ENCODE measurements at places on chromosomes 7 and 10. TPM values are rescaled to one million over a fixed set of nuclear protein-coding genes. Genes with fewer than 3 reads are reported as not detected.

Gene GARIN1A
- total RNA-seq = 0.49 TPM

Gene CTNNA3
- 0.32 TPM for total RNA-seq

GRCh38 chr7:113267885-113268284 lies 149.5 kb upstream of the SMIM30 start:
- DNase-seq = no peak

Gene GOLGA7B
- total RNA-seq = 1.0 TPM

DNA sequence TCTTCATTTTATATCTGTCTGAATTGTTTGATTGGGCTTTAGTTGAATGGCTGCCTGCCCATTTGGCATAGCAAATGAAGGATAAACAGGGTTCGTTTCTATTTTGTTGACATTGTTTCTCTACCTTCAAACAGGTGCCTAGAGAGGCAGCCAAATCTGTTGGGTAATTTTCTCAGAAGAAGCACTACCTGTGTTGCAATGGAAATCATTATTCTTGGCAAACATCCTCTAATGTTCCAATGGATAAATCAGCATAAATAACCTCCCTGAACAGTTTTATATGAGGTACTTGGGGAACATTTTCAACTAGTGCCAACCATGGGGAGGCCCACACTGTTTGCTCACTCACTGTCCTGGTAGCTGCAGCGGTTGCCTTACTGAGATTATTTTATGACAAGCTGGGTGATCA lies 64.4 kb upstream of the PLPP4 start:
- no peak for DNase-seq

Gene CPN1
- total RNA-seq = 0.12 TPM

DNA sequence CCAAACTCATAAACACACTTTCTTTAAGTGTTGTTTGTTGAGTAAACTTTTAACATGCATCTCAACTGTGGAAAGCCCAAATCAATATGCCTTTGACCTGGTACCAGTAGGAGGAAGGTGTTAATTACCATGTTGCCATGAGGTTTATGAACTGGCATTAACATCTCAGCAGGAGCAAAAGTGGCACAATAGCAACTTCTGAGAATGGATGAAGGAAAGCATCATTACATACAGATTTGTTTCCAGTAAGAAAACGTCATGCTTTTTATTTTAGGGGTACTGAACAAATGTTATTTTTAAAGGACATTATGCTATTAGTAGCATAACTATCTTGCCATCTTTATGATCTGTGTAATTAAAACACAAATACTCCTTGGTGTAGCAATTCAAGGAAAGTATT lies 51.1 kb downstream of the ARMC3 start:
- DNase-seq = no peak

- DNase-seq = no peak
Measured at GRCh38 chr7:20365486-20365885, 34.8 kb downstream of the ITGB8 start.

DNA sequence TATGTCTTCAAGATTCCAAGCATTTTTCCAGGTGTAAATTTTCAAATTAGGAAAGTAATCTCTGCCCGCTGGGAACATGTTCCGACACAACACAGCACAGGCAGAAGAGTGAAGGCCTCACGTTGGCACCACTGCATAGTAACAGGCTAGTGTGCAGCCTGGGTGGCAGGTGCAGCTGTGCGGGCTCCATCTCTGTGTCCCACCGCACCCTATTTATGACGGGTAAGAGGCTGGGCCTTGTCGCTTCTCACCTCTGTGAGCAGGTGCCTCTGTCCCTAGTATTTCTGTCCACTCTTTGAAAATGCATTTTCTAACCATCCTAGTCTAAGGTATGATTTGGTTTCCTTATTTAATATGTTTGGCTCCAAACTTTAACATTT lies 24.1 kb downstream of the VIPR2 start:
- no peak for DNase-seq

- no peak for DNase-seq
Measured at GRCh38 chr10:131979821-131980270, 1.9 kb downstream of the BNIP3 start.

DNA sequence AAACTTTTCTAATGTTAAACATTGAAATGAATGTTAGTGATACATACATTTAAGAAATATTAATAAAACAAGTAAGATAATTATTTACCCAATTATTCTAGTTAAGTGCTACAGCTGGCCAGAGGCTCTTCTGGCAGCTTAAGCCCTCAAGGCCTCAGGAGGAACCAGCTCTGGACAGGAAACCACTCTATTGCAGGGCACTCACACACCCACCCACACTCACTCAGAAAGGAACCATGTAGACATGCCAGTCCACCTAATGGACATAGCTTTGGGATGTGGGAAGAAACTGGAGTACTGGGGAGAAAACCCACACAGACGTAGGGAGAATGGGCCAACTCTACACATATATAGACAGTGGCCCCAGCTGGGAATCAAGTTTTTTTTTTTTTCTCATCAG lies 28.2 kb downstream of the UMAD1 start:
- no peak for DNase-seq

GRCh38 chr7:18212758-18213157 lies 185.1 kb upstream of the PRPS1L1 start:
- DNase-seq = no peak

Gene STRIP2
- 10.8 TPM for total RNA-seq

DNA sequence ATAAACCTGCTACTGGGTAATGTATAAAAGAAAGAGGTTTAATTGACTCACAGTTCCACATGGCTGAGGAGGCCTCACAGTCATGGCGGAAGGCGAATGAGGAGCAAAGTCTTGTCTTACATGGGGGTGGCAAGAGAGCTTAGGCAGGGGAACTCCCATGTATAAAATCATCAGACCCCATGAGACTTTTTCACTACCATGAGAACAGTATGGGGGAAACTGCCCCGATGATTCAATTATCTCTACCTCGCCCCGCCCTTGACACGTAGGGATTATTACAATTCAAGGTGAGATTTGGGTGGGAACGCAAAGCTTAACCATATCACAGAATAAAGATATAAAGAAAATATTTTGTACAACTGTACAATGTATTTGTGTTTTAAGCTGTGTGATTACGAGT lies 39.4 kb upstream of the PLCE1 start:
- DNase-seq = no peak

GRCh38 chr10:105387971-105388370 lies 746.9 kb downstream of the SORCS3 start:
- DNase-seq = no peak

DNA sequence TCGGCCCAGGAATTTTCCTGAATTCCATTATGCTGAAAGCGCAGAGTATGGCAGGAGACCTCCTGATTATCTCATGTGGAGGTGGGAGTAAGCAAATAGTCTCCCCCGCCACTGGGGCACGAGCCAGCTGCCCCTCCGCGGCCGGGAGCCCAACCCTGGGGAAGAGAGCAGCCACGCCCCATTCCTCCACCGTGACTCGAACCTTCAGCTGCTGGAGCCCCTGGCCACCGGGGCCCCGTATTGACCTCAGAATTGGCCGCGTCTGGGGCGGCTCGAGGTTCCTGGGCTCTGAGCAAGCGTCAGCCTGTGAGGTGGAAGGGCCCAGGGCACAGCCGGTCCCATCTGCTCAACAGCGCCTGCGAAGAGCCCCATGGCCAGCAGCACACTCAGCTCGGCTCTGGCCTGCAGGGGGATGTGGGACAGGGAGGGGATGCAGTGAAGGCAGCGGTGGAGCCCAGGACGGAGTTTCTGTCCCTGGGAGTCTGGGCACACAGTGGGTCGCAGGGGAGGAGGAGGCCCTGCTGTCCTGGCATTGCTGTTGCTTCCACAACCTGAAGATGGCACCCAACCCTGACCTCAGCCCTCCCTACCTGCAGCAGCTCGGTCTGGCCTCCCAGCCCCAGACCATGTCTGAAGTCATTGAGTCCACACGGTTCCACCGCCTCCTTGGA lies 97.8 kb downstream of the CHST15 start:
- peak; percentile 67 for DNase-seq

GRCh38 chr10:104732222-104732621 lies 91.1 kb downstream of the SORCS3 start:
- DNase-seq = no peak

DNA sequence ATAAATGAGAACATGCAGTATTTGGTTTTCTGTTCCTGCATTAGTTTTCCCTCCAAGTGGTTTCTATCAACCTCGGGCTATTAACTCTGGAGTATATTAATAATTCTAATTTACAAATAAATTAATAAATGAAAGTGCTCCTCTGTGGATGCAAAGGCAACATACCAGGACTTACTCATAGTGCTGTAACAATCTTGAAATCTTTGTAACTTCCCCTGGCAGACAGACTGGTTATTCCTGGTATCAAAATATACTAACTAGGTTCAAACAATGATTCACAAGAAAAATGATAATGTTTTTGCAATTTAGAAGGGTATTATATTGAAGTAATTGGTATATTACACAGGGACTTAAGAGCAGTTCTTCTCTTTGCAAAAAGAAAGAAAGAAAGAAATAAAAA lies 177.2 kb downstream of the FANK1 start:
- DNase-seq = no peak

Gene DGKB
- 0.05 TPM for total RNA-seq

Gene HOXA4
- total RNA-seq = 2.0 TPM

Gene AOAH
- total RNA-seq = 1.1 TPM

DNA sequence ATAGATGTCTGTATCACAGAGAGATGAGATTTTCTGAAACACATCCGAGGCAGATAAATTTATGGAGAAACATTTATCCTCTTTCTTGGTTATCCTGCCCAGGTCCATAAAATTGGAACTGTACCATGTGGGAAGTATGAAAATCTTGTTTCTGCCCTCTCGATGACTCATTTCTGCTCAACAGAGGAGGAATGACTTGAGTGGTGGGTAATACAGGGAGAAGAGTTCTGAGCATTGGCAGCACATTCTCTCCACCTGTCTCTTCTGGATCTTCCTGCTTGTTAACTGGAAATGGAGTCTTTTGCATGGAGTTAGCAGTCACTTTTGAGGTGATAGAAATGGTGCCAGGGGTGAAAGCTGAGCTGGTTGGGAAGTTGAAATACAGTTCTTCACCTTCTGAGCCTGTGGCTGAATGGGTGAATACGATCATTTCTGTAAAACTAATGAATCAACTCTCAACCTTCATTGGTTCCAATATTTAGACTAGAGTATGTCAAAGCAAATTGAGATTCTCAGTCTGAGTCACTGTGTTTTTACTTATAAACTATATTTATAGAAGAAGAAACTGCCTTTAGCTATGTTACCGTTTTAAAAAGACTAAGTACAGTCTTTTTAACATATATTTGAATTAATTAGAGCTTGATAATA lies 945.5 kb downstream of the SORCS3 start:
- no peak for DNase-seq

DNA sequence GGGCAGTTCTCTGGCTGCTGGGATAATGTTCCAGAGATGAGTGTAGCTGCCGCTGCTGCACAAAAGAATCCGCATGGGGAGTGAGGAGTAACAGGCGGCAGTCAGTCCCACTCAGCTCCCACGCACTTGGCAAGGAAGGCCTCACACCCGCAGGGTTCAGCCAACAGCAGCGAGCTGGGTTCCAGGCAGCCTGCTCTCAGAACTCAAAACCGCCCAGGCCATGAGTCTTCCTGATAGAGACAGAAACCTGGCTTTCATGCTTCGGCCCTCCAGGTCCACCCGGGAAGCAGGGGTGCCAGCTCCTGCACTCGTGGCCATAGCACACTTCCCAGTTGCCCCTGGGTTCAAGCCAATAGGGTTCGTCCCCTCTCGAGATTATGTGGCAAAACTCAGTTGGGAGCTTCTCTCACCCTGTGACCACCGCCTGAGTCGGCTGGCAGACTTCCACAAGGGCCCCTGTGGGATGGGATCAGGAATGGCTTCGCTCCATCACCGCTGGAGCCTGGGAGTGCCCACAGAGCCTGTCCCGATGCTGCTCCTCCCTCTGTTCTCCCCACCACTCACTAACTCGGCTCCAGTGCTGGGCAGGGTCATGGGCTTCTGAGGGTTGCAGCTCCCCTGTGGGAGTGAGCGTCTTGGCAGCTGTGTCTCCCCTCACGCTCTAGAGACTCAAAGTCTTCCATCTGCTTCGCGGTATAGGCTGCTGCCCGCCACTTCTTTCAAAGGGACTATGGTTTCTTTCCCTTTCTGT lies 20.6 kb downstream of the CLRN3 start:
- DNase-seq = no peak

GRCh38 chr7:18900236-18900635 lies 217.2 kb downstream of the TWIST1 start:
- DNase-seq = no peak

Gene DENND2A
- total RNA-seq = 0.12 TPM

Gene FAM25A
- total RNA-seq = 2.7 TPM

- DNase-seq = no peak
Measured at GRCh38 chr10:86308056-86308455, 58.5 kb downstream of the GRID1 start.

GRCh38 chr7:134752006-134752760 lies 27.3 kb upstream of the CALD1 start:
- no peak for DNase-seq

GRCh38 chr10:114584419-114584818 lies 73.7 kb downstream of the ABLIM1 start:
- no peak for DNase-seq

Gene CCL26
- 0.49 TPM for total RNA-seq

- peak; percentile 65 for DNase-seq
Measured at GRCh38 chr7:102874166-102874829, 38.5 kb upstream of the LRRC17 start.

DNA sequence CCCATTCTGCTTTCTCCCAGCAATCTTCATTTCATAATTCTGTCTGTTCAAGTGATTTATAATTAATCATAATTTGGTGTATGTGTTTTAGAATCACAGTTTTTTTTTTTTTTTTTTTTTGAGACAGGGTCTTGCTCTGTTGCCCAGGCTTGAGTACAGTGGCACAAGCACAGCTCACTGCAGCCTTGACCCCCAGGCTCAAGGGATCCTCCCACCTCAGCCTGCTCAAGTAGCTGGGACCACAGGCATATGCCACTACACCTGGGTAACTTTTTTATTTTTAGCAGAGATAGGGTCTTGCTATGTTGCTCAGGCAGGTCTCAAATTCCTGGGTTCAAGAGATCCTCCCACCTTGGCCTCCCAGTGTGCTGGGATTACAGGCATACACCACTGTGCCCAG lies 49.2 kb upstream of the PLA2G12B start:
- no peak for DNase-seq

Gene ANKRD61
- total RNA-seq = 0.17 TPM

GRCh38 chr10:4707221-4707620 lies 118.8 kb upstream of the AKR1E2 start:
- DNase-seq = no peak

Gene HOXA6
- 12.7 TPM for total RNA-seq

DNA sequence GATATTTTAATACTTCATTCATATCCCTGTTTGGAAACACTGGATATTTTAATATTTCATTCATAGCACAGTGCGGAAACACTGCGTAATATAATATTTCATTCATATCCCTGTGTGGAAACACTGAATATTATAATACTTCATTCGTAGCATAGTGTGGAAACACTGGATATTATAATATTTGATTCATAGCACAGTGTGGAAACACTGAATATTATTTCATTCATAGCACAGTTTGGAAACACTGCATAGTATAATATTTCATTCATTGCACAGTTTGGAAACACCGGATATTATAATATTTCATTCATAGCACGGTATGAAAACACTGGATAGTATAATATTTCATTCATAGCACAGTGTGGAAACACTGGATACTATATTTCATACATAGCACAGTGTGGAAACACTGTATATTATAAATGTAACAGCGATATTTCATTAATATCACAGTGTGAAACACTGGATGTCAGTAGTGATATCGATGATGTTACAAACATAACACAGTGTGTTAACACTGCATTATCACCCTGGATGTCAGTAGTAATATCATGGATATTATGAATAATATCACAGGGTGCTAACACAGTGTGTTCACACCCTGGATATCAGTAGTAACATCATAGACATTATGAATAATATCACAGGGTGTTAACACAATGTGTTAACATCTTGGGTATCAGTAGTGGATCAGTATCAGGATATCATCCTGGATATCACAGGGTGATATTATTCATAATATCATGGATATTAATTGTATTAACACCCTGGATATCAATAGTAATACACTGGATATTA lies 2.9 kb upstream of the TMEM225B start:
- no peak for DNase-seq

All from HCT116 (cell line).